ENCODE measurements at places on chromosomes 1 and 21.

DNA sequence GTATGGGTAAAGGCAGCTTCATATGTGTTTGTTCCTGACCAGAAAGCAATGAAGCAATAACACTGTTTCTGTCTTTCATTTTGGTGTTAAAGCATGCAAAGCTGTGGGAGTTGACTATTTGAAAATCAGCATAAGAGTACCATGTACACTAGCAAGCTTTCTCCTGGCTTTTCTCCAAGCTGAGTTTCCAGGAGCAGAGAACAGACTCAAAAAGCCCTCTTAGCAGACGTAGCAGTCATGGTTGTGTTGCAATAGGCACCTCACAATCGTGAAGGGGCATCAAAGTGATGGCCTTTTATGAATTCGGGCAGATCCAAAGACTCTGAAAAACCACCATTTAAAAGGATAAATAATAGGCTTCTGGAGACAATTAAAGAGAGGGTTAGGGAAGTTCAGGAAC lies 159.7 kb downstream of the PTGER3 start:
- no peak for DNase-seq

DNA sequence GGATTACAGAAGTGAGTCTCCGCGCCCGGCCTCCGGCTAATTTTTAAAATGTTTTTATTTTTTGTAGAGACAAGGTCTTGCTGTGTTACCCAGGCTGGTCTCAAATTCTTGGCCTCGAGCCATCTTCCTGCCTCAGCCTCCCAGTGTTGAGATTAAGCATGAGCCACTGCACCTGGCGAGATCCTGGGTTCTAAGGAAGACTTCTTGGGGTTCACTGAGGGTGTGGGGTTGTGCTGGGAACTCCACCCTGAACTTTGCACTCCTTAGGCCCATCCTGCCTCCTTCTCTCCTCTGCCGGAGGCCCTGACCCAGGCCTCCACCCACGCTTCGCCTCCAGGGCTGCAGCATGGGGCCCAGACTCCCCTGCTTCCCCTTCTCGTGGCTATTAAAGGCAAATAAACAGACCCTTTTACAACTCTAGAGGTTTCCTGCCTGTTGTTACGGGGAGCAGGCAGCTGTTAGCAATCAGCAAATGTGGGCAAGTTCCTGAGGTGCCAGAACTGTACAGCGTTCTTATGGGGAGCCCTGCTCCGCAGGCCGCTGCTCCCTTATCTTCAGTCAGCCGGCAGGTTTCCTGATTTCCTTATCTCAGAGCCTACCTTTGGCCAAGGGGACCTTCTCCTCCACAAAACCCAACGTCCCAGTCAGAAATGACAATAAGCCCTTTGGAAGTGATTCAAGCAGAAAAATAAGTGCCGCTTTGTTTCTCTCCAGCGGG lies 41.0 kb upstream of the LIN9 start:
- DNase-seq = no peak

- DNase-seq = peak; percentile 47
Observed at GRCh38 chr21:16116798-16117197, 387.0 kb downstream of the USP25 start.

DNA sequence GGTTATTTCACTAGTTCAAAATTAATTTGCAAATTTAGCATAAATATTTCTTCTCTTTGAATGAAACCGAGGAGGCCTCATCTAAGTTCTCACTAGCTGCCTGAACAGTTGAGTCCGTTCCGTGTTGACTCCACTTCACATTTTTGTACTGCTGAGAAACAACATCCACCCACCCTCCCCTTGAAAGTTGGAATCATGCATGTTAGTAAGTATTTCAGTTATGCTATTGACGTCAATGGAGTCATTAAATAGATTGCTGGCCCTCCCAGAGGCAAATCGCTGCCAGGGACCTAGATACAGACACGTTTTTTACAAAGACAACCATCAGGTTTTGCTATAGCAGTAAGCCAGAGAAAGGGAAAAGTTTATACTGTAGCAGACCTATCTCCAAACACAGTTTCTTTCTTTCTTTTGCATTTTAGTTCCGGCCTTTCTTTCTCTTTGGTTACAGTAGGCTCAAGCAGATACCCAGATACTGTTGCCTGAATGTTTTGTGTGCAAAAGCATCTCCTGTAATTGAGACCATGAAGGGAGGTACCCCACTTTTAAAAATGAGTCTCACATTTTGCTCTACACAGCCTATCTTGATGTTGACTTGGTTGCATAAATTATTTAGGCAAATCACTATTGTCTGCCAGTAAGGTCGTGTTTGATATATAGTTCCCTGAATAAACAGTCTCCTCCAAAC lies 262.6 kb upstream of the SGIP1 start:
- DNase-seq = peak; percentile 98

- no peak for DNase-seq
Observed at GRCh38 chr1:190478149-190479049, 735 bp upstream of the BRINP3 start.

- peak; percentile 38 for DNase-seq
Observed at GRCh38 chr1:201450721-201451291, 18.2 kb downstream of the PHLDA3 start.

- DNase-seq = no peak
Observed at GRCh38 chr1:229262239-229262638, 8.7 kb upstream of the RAB4A start.

DNA sequence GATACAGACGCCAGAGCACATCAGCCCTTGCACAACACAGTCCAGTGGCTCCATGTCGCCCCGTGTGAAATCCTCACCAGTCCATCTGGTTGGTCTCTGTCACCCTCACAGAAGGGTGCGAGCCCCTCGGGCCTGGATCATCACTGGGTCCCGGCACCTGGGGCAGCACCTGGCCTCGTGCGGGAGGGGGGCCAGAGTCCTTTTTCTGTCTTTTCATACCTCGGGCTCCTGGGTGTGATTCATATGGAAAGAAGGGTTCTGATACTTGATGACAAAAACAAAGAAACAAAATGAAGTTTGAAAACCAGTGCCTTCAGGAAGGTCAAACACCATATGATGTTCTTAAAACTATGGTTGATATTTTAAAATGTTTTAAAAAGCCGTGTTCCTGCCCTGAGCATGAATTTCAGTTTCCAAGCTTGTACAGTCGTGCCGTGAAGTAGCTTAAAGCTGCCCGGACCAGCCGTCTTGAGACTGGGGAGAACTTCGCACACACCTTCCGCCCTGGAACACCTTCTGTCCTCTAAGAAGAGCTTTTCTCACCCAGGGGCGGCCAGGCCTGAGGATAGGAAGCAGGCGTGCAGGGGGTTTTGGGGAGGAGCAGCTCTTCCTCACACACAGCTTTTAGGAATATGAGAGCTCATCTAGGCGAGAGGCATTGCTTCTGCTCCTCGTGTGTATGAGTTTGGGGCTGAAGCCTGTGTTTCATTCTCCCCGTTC lies 35.2 kb downstream of the SLC37A1 start:
- DNase-seq = no peak

GRCh38 chr1:11046270-11046566 lies 821 bp downstream of the MASP2 start:
- DNase-seq = no peak

DNA sequence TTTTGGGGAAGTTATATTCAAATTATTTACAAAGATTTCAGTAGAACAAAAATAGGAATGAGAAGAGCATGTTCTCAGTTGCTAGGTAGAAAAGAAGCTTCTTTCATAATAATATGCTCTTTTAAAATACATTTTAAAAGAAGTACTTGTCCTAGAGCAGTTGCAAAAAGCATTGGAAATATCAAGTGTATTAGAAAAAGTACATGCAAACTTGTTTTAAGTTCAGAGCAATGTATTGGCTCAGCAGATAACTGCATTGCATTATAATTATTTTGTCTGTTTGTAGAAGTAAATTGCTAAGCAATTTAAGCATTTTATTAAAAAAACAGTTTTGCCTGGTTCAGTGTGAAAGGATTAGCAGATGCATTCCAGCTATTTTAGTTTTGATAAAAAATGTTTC lies 806.4 kb downstream of the USP25 start:
- DNase-seq = no peak

DNA sequence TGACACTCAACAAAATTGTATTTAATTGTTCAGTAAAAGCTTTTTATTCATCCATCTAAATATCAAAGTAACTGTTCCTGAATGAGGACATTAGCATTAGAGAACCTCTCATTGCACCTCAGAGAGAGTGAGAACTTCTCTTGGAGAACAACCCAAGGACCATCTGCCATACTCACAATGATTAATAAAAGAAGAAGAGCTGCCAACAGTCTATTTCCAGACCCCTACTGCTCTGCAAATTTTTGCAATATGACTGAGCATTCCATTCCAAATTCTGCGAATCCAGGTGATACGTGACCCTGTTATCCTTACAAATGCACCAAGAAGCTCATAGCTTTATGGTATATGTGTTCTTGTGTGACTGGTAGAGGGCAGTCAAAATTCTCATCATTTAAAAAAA lies 422.5 kb downstream of the NEGR1 start:
- DNase-seq = no peak

DNA sequence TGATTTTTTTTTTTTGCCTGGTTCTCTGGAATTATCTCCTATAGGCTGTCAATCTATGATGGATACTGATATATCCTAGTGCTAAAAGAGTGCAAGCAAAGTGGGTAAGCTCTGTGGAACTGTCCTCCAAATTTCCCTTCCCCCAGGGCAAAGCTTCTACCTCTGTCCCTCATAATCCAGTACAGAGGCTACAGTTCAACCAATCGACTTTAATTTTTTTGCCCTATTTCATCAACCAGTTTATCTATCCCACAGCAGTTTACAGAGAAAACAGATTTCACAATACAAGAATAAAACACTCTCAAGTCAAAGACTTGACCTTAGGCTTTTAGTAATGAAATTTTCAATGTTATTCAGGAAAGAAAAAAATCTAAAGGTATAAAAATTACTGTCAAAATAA lies 13.9 kb downstream of the PUM1 start:
- DNase-seq = no peak

GRCh38 chr1:158039380-158039779 lies 45.9 kb downstream of the KIRREL1 start:
- peak; percentile 22 for DNase-seq

DNA sequence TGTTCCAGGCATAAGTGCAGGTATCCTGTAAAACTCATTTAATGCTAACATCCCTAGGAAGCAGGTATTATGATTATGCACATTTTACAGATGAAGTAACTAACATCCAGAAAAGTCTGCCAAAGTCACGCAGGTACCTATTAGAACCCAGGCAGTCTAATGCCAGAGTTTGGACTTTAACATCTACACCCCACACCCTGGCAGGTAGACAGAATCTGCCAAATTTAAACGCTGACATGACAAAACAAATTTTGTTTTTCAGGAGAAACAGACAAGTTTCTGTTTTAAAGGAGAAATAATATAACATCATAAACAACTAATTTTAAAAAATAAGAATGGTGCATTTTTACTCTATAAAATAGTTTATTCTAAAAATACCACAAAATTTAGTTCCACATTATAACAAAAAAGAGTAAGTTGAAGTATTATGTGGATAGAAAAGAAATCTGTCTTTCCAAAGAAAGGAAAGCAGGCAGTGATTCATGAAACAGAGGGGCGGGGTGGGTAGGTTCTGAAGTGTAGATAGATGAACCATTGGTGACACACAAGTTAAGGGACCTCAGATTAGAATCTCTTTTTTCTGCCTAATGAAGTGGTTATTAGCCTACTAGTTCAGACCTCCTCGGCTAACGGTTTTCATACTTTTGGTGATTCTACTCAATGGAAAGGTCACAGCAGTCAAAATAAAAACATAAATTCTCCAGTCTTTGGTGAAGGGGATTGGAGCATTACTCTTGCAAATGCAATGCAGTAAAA lies 1.7 kb downstream of the ASPM start:
- no peak for DNase-seq

- no peak for DNase-seq
Observed at GRCh38 chr1:46173361-46173856, 1.5 kb upstream of the TSPAN1 start.

DNA sequence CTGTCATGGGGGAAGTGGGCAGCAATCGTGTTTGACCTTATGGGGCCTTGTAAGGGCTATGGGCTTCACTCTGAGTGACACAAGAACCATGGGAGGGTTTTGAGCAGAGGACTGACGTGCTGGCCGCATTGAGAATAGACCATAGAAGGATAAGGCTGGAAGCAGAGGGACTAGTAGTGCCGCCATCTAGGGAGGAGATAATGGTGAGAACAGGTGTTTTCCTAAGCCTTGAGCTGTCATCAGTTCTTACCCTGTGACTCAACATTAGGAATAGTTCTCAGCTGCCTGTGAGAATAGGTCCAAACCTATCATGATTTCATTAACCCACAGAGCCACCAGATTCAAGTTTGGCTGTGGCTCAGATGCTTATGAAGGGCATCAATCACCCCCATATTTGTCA lies 228.5 kb downstream of the CACNA1E start:
- DNase-seq = no peak

DNA sequence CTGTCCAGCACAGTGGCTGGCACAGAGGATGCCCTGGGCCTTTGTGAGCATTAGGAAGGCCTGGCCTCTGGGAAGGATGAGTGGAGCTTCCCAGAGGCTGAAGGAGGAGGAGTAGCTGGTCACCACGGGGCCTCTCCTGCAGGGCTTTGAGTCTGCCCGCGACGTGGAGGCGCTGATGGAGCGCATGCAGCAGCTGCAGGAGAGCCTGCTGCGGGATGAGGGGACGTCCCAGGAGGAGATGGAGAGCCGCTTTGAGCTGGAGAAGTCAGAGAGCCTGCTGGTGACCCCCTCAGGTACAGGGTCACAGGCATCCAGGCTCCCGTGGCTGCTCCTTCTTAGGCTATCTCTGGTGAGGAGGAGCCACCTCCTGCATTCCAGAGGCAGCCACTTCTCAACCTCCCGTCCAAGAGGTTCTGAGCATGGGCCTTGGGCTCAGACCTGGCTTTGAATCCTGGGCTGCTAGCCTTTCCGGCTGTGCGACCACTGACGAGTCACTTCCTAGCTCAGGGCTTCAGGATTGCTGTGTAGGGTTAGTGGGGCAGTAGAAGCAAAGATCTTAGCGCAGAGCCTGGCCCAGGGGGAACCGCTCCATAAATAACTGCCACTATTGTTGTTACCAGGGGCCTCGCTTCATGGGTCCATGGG lies 14.0 kb downstream of the SESN2 start:
- no peak for DNase-seq

GRCh38 chr1:27981145-27981544 lies 21.4 kb downstream of the XKR8 start:
- no peak for DNase-seq

- no peak for DNase-seq
Observed at GRCh38 chr1:159152031-159152430, 19.4 kb upstream of the CADM3 start.

DNA sequence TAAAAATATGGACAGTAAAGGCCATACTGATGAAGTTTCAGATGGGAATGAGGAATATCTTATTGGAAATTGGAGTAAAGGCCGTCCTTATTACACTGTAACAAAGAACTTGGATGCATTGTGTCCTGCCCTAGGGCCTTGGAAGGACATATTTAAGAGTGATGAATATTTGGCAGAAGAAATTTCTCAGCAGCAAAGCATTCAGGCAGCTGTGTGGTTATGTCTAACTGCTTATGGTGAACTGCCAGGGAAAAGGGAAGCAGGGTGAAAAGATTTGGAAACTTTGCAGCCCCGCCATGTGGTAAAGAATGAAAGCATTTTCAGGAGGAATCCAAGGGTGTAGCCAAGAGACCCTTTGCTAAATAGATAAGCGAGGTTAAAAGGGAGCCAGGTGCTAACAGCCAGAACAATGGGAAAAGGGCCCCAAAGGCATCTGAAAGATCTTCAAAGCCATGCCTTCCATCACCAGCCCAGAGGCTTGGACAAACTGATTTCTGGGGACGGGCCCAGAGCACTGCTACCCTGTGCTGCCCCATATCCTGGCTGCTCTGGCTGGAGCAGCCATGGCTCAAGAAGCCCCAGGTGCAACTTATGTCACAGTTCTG lies 200.0 kb downstream of the PTPRU start:
- no peak for DNase-seq

Data from fibroblast of gingiva (primary cell).